ENCODE measurements at places on chromosomes 1 and 21.

- DNase-seq: no peak
Observed at GRCh38 chr21:33712022-33712803, 69.9 kb downstream of the ITSN1 start.

DNA sequence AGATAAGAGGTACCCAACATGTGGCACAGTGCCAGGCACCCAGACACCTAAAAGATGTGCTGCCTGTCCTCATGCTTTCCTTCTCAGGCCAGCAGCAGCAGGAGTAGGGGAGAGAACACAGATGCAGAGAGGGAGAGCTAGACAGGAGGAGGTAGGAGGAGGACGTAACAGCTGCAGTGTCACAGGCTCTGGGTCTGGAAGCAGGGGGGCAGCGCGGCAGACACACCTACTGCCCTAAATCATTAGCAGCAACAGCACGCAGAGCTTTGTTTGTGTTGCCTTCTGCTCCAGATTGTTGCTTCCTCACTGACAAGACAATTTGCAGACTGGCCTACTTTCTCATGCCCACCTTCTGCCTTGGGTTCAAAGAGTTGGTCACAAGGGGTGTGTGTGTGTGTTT is 196.7 kb upstream of the DAB1 start:
- no peak for DNase-seq

DNA sequence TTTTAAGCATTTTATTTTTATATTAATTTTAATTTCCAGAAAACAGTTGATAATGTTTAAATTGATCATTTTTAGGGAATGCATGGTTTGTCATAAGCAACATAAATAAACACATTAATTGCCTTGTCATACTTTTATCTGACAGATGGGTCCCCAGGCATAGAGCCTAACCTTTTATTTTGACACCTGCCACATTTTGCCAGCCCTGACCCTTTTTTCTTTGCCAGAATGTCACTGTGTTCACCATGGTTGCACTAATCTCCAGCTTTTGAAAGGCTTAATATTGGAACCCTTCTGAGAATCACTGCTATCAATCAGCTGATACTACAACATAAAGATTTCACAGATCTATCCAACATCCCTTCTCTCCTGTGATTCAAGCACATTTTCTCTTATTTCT is 56.0 kb upstream of the DPYD start:
- DNase-seq: no peak

DNA sequence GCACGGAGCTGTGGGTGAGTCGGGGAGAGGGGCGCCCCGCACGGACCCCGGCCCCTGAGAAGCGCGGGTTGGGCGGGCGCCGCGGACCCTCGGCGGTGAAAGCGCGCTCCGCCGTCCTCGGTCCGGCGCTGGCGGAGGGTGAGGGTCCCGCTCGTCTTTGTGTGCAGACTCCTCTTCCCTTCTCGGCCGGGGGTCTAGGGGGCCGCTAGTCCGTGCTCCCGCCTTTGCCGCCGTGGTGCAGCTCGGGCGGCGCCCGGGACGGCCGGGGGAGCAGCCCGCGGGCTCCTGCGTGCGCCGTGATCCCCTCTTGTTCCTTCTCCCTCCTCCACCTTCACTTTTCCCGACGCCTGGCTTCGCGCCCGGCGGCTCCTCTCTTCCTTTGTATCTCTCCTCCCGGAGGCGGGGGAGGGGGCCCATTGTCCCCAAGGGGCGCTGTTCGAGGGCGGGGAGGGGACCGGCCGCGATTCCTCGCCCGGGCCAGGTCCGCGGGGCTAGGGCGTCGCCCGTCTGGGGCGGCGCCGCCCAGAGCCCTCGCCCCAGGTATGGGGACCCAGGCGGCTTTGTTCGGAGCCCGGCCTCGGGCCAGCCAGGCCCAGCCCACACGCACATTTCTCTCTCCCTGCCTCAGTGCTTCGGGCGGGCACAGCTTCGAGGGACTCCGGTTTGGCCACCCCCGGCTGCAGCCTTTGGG is 519 bp downstream of the FNBP1L start:
- no peak for DNase-seq

GRCh38 chr1:176440176-176440575 is 22.8 kb upstream of the PAPPA2 start:
- DNase-seq: no peak

GRCh38 chr1:18581420-18581880 is 49.2 kb upstream of the PAX7 start:
- peak; percentile 3 for DNase-seq

DNA sequence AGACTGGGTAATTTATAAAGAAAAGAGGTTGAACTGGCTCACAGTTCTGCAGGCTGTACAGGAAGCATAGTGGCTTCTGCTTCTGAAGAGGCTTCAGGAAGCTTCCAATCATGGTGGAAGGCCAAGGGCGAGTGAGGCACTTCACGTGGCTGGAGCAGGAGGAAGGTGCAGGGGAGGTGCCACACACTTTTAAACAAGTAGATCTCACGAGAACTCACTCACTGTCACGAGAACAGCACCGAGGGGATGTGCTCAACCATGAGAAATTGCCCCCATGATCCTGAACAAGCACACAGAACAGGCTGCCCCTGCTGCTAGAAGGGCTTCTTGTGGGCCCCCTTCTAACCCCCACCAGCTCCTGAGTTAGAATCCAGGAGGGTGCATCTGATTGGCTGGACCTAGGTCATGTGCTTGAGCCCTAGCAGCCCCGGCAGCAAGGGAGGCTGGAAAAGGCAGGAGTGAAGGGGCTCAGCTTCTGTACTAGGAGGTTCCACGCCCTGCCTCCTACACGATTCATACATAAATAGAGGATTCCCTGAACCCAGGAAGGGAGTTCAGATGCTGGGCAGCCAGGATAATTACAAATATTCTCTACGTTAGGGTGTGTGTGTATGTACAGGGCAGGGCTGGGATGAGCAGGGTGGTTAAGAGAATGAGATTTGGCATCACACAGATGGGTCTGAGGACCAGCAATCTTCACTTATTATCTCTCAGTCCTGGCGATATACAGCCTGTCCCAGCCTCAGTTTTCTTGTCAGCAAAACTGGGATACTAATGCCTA is 72.8 kb upstream of the ATP5PO start:
- DNase-seq: no peak

DNA sequence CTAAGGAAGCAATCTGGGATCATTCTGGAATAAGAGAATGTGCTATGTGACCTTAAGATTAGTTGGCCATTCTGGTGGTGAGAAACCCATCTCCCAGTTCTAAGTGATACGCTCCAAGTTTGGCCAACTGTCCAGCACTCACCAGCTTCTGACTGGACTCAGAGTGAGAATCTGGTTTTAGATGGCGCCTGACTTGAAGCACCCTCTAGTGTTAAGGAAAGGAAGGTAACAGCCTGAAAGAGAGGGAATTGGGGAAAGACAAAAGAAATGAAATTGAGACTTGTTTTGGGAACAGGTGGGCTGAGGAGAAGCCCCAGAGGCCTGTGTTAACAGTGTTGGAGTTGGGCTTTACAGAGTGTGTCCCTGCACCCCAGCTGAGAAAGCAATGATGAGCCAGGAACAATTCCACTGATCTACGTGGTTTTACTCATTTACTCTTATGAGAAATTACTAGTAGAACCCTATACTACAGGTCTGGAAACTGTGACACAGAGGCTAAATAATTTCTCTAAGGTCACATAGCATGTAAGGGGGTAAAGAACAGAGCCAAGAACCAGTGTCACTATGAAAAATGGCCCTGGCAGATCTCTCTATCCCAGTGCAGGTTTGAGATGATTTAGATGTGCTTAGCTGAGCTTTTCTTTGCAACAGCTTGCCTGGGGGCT is 9.3 kb upstream of the FCAMR start:
- no peak for DNase-seq

- no peak for DNase-seq
Observed at GRCh38 chr1:27971674-27972073, 11.9 kb downstream of the XKR8 start.

- no peak for DNase-seq
Observed at GRCh38 chr1:23473037-23473800, 10.8 kb downstream of the ASAP3 start.
